ENCODE measurements at places on chromosomes 7 and 10.

- no peak for DNase-seq
These were observed 213.5 kb downstream of the PAXIP1 start for GRCh38 chr7:154789404-154789803.

- no peak for DNase-seq
These were observed 3.1 kb downstream of the PALS2 start for GRCh38 chr7:24576171-24577025.

GRCh38 chr10:22622242-22622806, 92.1 kb downstream of the PIP4K2A start:
- DNase-seq, result no peak

DNA sequence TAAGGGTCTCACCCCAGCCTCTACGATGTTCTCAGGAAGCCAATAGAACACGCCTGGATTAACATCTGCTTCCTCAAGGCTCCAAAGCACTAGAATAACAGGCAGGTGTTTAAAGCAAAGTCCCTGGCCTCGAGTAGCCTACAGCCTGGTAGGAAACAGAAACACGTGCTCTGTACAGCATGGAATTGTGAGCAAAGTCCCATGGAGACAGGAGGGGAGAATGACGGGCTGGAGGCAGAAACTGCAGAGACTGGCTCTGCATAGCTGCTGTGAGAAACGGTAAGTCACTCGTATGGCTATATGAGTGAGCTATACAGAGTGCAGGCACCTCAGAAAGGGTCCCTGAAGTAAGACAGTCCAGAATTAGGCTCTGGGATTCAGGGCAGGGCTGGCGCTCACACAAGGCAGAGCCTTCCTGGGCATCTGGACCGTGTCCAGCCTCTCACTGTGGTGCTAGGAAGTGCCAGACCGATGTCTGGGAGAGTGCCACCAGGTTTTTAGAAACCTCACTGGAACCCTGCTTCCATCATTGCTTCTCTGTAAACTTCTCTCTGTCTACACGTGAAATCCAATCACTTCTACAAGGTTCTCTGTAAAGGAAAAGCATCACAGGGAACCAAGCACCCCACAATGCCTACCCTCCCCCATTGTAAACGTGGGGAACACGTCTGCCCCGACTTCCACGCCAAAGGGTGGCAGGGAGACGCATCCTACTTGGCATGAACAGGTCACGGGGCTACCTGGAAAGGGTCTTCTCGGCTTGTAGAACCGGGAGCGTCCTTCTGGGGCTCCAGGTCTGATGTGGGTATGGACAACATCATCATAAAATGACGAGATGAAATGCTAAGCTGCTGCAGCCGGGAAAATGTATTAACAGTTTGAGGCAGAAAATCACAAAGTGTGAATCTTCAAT, 38.8 kb upstream of the SHH start:
- DNase-seq, result no peak

DNA sequence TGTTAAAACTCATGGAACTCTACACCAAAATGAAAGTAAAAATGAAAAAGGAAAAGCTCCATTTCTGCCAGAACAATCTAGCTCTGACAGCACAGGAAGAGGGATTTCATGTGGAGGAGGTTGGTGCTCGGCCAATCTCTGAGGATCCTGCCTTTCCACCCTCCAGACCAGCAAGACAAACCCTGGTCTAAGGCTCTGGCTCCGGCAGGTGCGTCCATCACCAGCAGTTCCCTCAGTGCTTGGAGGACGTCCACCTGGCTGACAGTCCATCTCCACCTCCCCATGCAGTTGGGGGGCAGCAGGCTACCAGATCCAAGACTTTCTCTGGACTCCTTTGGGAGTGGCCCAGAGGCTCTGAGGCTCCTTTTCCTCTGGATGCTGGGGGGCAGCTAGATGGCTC, 25.0 kb upstream of the LOXL4 start:
- no peak for DNase-seq

DNA sequence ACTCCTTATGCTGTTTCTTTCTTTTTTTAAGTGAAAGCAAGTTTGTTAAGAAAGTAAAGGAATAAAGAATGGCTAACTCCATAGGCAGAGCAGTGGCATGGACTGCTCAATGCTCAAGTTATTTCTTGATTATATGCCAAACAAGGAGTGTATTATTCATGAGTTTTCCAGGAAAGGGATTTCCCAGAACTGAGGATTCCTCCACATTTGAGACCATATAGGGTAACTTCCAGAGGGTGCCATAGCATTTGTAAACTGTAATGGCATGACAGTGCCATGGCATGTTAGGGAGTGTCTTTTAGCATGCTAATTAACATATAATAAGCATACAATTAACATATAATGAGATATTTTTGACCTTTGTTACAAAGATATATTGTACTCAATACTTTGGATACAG, 1034.5 kb upstream of the PHF14 start:
- no peak for DNase-seq

Data from stimulated activated CD4-positive, alpha-beta T cell treated with anti-CD3 and anti-CD28 coated beads, TNF-alpha, amount 100 ng/mL, for 1 hour (primary cell).